Neural progenitor cell (in vitro differentiated cells): ENCODE measurements at places on chromosomes 4 and X. TPM values are rescaled to one million over a fixed set of nuclear protein-coding genes. Genes with fewer than 3 reads are reported as not detected.

DNA sequence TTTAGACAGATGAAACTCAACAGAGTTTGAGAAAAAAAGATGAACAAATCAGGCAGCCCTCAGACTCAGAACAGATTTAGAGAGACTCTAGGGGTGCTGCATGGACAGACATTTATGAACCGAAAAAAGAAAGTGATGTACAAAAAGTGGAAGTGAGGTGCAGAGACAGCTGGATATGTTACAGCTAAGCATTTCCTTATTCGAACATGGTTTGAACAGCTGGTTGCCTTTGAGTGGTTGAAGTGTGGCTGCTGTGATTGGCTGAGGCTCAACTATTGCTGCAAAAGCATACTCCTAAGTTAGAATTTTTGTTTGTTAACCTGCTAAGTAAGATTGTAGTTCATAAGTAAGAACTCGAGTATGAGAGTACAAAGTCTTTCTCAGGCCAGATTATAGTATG, 331.5 kb upstream of the PABPC4L start:
- no peak for DNase-seq

Gene AMBN
- 0.15 TPM in 1 of 2 replicates, not detected in the other for total RNA-seq

DNA sequence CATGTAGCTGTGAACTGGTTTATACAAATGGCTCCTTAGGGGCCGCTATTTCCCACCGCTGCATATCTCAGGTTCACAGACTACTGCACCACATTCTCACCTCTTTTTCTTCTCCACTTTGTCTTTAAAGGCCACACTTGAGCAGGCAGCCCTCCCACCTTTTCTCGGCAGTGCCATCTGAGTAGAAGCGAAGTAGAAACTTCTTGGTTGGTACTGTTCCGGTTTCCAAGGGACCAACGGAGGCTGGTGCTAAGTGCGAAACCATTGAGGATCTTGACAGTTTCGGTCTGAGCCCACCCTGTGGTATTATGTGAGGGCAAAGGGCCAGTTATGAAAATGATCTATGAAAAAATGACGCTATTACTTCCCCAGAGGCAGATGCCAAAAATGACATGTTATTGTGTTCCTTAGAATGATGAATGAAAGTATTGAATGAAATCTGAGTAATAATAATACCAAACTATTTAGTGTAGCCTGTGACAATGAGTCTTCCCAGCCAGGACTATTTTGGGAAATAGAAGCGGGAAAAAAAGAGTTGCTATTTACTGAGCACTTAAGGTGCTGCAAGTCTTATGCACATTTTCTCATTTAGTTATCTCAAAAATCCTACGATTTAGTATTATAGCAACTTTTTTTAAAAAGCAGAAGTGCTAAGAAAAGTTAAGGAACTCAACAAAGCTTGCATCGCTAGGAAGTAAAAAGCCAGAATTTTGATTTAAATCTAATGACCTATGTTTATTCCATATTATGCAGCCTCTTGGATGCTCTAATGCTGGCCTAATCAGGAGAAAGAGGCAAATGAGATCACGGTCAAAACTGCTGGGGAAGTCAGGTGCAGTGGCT, 29.6 kb upstream of the CHRNA9 start:
- no peak for DNase-seq

DNA sequence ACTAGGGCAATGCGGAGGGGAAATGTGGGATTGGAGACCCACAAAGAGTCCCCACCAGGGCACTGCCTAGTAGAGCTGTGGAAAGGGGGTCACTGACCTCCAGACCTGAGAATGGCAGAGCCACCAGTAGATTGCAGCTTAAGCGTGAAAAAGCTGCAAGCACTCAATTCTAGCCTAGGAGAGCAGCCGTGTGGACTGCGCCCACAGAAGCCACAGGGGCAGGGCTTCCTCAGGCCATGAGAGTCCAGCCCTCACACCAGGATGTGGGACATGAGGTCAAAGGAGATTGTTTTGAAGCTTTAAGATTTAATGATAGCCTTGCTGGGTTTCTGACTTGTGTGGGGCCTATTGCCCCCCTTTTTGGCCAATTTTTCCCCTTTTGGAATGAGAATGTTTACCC, 379.0 kb downstream of the INPP4B start:
- no peak for DNase-seq

Gene TEX13C
- total RNA-seq: not detected in 2 replicates

Gene CENPU
- total RNA-seq: 154 and 229 TPM in 2 replicates

Gene KLHL34
- total RNA-seq: not detected in 2 replicates

Gene STARD8
- 0.82 and 2.3 TPM in 2 replicates for total RNA-seq

DNA sequence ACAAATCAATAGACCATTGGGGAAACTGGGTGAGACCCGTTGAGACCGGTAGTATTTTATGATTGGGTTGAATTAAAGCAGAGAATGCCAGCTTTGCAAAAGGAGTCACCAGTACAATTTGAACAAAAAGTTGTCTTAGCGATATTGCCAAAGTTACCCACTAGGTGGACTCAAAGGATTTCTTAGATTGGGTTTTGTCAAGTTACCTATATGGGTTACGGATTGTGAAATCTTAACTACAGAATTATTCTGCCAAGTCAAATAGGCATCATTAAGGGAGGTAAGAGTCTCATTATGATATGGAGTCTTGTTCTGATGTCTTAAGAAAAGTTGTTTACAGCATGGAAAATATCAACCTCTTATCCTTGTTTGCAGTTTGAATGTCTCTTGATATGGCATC, 15.0 kb upstream of the CT47A1 start:
- DNase-seq: peak; percentile 13

Gene AKAP4
- not detected in 2 replicates for total RNA-seq

DNA sequence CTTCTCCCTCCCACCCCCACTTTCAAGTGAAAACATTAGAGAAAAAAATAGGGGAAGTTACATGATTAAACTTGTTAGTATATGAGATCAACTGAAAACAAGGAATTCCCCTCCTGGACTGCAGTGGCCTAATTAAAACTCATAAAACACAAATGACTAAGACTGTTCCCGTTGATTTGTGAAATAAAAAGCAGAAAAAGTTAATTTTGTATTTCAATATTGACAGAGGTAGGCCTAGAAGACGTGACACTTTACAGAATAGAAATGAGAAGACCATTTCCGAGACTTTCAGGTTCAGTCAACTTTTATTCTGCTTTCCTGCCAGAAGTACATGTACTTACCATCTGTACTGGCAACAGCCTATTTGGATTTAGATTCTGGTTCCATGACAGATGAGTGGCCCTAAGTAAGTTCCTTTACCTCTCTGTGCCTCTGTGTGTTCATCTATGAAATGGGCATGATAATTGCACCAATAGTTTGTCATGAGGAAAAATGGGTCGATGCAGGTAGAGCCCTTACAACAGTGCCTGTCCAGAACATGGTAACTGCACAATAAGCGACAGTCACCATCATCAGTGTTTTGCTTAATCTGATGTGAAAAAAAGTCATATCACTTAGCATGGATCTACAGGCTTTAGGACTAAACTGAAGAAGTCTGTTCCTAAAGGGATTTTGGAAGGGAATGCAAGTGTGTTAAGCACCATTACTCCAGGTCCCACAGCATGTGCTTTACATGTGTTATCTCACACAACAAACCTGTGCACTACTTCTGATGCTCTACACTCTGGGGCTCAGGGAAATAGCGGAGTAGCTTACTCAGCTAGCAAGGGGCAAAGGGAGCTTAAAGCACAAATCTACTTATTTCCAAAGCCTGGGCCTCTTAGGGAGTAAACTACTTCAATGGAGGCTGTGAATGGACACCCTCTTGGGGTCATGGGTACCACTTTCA, 562.3 kb upstream of the DIPK2B start:
- DNase-seq: no peak

DNA sequence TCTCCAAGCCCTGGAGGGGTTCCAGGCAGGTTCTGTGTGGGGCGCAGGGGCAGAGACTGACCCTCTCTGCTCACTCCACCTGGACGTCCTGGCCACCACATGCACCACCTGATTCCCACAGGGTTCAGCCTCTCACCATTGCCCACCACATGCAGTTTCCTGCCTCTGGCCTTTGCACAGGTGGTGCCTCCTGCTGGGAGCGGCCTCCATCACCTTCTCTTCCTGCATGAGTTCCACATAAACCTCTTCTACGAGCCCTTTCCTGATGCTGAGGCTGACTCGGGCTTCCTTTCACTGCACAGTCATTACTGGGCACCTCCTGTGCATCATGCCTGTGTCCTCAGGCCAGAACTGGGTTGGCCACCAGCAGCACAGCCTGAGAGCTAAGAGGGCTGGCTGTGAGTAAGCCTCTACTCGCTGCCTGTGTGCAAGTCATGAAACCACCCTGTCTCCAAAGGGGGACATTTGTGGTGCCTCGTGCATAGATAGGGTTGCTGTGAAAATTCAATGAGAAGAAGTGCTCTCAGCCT, 19.9 kb downstream of the MAN2B2 start:
- DNase-seq: no peak

Gene ARX
- 5.3 and 9.0 TPM in 2 replicates for total RNA-seq

Gene NAT8L
- total RNA-seq: 0.62 and 3.4 TPM in 2 replicates

DNA sequence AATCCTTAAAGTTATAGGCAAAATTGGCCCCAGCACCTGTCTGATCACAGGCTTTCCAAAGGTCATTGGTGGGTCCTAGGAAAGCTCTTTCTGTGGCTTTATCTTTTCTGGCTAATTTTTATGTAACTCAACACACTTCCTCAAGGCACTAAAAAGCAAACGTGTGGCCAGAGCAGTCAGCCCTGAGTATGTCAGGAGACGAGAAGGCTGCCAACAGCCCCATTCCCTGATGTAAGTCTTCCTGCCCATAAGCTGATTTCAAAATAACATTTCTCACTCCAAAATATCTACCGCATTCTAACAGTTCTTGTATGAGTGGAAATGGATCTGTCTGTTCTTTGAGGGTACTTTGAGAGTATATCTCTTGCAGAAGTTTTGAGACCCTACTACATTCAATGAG, 25.5 kb upstream of the FUNDC1 start:
- DNase-seq: no peak

DNA sequence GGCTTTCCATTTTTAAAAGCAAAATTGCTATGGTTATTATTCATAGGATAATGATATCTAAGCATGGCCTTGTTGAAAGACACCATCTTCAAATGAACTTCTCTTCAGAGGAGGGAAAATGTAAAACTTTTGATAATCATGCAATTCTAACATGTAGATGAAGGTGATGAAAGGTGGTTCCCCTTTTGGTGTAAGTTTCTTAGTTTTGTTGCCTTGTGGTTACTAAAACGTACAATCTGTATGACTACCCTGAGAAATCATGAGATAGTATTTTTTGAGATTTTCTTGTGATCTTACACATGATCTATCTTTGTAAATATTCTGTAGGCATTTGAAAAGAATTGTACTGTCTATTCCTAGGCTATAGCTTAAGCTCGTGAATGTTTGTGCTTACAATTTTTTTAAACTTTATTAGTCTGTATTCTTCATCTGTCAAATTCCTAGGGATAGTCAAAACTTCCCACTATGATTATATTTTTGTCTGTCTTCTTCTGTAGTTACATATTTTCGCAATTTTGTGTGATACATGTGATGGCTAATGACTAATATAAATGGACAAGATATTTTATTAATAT, 47.5 kb downstream of the PTPN13 start:
- DNase-seq: no peak

DNA sequence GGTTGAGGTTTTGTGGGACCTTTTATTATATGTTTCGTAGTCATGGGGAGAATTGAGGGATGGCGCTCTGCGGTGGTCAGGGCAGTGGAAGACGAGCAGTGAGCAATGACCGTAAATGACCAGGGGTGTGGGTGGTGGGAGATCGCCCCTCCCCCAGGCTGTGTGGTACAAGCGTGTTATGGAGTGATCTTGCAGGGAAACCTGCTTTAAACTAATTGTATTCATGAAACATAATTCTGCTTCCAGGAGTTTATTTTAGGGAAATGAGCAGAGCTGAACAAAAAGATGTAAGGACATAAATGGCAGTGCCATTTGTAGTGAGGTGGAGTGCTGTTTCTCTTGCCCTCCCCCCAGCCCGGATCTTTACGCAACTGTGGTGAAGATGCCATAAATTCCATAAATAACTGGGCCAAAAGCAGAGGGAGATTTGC, 20.2 kb downstream of the GYG2 start:
- no peak for DNase-seq

- DNase-seq: peak; percentile 22
Measured at GRCh38 chr4:52234561-52235440, 183.7 kb downstream of the SPATA18 start.

GRCh38 chr4:14767142-14767541, 235.1 kb upstream of the CPEB2 start:
- no peak for DNase-seq

GRCh38 chrX:36407836-36408235, 488.3 kb downstream of the CFAP47 start:
- DNase-seq: no peak

Gene ZDHHC15
- total RNA-seq: 5.1 and 6.3 TPM in 2 replicates

DNA sequence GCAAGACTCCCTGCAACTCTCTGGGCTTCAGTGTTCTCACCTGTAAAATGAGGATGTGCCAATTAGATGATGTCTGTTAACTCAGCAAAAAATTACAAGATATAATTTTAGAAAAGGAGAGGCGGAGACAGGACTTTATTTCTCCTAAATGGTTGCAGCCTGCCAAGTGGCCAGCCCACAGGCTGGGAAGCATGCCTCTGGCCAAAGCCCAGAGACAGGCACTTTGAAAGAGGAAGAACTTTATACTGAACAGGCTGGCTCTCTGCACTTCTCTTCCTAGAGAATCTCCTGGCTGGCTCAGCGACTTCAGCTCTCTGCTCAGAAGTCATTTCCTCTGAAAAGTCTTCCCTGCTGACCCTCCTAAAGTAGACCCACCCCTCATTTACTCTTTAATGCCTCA, 3.7 kb downstream of the PRDM5 start:
- DNase-seq: no peak

GRCh38 chr4:103567591-103567990, 152.2 kb downstream of the TACR3 start:
- peak; percentile 11 for DNase-seq

DNA sequence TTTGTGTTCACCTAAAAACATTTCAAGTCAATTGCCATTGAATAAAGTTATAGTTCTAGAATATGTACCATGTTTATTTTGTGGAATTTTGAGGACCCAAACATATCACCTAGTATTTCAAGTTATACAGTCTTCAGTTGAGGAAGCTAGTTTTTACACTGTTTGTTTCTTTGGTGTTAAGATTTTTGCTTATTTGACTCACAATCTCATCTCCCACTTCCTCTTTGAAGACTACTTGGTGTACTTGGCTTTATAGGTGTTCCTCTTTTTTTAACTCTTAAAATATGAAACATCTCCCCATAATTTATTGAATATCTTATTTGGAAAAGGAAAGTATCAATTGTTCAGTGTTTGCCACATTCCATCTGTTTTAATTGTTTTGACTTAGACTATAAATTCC, 675.4 kb downstream of the RAPGEF2 start:
- DNase-seq: no peak
